ENCODE measurements at places on chromosomes 6 and 20. TPM values are rescaled to one million over a fixed set of nuclear protein-coding genes. Genes with fewer than 3 reads are reported as not detected.

Gene TSPO2
- not detected for total RNA-seq

Gene FAM217B
- 3.6 TPM for total RNA-seq

Gene CALHM6
- not detected for total RNA-seq

Gene GPR6
- not detected for total RNA-seq

Gene EPHA7
- total RNA-seq: 5.6 TPM

Gene DEFB132
- total RNA-seq: not detected

Gene IP6K3
- total RNA-seq: 0.06 TPM

DNA sequence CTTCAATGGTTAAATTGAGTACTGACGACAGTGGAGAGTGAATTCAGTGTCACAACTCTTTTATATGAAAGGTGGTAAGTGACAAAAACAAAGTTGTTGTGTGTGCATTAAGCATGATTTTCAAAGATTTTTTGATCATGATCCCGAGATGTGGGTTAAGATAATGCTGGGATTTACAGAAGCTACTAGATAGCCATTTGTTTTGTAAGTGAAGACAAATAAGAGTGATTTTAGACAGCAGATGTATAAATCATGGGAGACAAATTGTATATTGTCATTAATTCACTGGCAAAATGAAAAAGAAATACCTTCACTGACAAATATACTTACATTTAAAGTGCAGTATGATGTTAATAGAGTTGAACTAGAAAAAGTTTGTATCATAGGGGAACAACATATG is 6.1 kb downstream of the ADGRB3 start:
- DNase-seq: no peak

GRCh38 chr6:45430590-45431202 is 53.0 kb upstream of the SUPT3H start:
- DNase-seq: no peak

DNA sequence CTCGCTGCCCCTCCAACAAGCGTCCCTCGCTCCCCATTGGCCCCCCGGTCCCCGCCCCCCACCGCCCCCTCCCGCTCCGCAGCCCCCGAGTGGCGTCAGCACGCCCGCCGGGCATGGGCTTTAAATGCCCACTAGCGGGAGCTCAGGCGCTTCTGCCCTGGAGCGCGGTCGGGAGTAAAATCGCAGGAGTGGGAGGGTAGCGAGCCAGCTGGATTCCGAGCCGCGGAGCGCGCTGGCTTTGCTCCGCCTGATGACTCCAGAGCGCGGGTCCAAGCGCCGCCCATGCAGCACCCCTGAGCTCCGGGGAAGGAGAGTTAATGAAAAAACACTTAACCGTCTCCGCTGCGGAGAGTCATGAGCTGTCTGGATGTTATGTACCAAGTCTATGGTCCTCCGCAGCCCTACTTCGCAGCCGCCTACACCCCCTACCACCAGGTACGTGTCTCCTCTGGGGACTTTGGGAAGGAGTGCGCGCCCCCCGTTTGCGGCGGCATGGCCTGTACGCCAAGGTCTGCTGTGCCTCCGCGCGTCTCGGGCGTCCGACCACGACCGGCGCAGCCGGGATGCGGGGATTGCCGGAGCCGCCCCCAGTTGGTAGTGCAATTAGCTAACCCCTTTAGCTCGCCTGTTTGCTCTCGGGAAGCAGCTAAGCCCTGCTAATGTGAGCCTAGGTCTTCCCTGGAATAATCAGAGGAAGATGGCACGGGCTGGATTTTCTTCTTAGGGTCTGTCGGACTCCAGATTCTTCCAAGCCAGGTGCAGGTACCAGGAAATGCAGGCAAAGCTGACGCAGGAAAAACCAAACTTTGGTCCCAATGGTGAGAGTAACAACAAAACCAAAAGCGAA is at the start of gene VGLL2:
Gene VGLL2, plus strand, starts transcription at position 149 of the 847 bp plus-strand sequence. Its CDS starts 206 bp downstream, at position 355.
- peak; percentile 32 for DNase-seq

GRCh38 chr6:43870660-43871061 is 100.7 kb downstream of the VEGFA start:
- no peak for DNase-seq

DNA sequence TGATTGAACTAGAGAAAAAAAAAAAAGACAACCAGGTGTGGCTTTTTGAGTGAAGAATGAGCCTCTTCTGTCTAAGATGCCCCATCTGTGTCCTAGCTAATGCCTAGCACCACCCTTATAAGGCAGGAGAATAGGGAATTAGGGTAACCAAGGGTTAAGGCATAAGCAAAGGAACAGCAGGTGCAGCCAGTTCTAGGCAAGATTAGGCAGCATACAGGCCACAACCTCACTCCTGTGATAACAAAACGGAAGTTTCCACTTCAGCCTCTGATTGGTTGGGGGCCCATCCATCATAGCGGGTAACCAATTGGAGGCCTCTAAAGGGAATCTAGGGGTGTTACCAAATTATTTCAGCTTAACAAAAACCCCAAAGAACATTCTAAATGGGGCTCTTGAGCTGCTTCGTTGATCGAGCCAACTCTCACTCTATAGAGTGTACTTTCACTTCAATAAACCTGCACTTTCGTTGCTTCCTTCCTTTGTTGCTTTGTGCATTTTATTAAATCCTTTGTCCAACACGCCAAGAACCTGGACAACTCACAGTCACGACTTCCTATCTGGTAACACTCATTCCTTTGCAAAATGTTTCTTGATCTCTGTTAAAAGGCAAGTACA is 61.9 kb upstream of the TAGAP start:
- DNase-seq: no peak

- DNase-seq: peak; percentile 62
Measured at GRCh38 chr6:29967379-29968010, 25.2 kb downstream of the HLA-A start.

GRCh38 chr20:34110745-34111641 is 1.1 kb downstream of the EIF2S2 start:
- peak; percentile 25 for DNase-seq

GRCh38 chr6:29943053-29943966 is 978 bp downstream of the HLA-A start:
- no peak for DNase-seq

DNA sequence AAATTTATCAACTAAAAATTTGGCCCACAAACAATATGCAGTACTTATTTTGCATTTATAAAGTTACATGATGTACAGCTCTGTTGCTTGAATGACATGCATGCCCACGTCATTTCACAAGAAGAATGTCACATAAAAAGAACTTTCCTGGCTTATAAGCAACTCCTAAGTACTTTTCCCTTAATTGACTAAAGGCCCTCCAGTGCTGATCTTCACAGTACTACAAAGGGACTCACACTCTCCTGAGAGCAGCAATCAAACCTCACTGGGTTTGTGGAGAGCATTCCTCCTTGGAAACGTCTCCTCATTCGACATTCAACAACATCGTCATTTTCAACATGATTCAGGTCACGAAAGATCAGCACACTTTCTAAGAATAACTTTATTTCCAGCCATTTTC is 111.1 kb downstream of the IPCEF1 start:
- DNase-seq: no peak

- peak; percentile 14 for DNase-seq
Measured at GRCh38 chr6:100719883-100720682, 161.0 kb downstream of the ASCC3 start.

- peak; percentile 48 for DNase-seq
Measured at GRCh38 chr6:91569071-91569470, 982.2 kb upstream of the MAP3K7 start.

- no peak for DNase-seq
Measured at GRCh38 chr6:13286181-13286580, 42.2 kb downstream of the TBC1D7 start.

DNA sequence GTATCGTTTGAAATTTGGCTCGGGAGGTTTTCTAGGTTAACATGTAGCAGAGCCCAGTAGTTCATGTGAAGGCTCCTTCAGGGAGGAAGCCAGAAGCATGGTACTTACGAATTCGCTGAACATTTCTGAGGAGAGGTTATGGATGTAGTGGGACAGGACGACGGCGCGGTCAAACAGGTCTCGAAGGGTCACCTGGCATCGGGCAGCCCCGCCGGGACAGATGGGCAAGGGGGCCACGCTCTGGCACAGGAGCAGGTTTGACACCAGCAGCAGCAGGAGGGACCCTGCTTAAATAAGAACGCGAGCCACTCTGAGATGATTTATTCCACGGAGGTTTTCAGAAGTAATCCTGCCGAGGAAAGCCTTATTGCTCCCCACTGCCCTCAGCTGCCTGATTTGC is 2.5 kb downstream of the PRL start:
- DNase-seq: no peak

- DNase-seq: no peak
Measured at GRCh38 chr6:10431423-10432164, 16.7 kb upstream of the TFAP2A start.

DNA sequence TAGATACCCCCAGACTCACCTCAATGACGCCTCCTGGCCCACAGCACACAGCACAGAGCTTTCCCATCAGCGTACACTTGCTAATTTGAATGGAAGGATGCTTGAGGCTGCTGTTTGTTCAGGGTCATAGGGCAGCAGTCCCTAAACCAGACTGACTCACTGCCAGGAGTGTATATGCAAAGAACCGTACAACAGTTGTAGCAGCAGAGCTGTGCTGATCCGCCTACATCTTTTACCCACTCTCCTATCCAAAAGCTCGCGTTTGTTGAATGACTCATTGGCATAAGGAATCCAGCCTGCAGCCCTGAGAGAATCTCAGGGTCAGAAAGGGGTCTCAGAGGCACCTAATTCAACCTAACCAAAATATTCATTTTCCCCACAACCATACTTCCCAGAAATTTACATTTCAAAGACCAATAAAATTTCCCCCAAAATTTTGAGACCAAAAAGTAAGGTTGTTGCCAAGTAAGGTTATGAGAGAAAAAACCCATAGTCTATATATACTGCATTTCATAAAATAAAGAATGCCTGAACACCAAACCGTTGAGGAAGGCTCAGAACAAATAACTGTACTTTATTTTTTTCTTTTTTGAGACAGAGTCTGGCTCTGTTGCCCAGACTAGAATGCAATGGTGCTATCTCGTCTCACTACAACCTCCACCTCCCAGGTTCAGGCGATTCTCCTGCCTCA is 35.3 kb upstream of the CCND3 start:
- DNase-seq: no peak

DNA sequence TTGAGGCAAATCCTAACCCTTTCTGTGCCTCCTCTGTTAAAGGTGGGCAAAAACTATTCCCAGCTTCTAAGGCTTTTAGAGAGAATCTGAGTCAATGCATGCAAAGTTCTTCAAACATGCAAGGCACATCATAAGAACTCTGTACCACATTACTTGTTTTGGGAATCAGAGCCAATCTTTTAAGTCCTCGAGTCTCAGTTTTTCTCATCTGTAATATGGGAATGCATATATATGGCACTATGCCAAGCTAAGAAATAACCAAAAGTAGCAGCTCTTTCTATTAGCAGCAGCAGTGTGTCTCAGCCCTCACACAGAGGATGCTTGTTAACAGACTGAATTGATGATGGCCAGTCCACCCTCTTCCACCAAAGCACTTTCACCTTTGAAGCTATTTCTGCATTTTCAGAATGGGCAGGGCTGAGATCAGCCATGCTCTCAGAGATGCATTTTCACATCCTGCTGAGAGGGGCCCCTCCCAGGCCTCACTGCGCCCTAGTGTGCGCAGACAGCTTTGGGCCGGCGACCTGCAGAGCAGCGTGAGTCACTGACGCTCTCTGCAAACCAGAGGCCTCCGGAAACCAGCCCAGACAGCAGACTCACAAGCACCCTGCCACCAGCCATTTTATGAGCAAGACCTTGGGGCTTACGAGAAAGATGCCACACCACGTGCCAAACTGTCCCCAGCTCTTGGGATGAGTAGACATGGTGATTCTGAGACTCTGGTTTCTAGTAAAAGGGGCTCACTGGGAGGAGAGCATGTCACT is 138.0 kb downstream of the NFATC2 start:
- no peak for DNase-seq

DNA sequence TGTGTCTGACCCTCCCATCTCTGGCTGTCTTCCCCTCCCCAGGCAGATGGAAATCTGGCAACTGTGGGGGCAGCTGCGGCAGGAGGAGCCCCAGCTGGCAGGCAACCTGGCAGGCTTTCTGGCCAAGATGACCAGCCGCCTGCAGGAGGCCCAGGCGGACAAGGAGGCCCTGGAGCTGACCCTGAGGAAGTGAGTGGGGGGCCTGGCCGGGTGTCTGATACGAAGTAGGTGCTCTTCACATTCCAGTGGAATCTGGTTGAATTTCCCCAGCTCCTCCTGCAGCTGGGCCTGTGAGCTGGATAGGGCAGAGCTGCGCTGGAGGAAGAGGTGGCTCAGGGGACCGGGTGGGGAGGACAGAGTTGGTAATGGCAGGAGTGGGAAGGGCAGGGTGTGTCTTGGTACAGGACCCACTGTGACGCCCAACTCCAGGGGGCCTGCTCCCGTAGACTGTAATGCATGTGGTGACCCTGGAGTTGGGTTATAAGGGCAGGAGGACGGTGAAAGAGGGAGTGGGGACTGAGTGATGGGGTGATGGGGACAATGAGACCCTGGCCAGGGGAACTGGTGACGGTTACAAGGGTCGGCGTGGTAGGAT is 19.7 kb downstream of the RAB44 start:
- DNase-seq: no peak

DNA sequence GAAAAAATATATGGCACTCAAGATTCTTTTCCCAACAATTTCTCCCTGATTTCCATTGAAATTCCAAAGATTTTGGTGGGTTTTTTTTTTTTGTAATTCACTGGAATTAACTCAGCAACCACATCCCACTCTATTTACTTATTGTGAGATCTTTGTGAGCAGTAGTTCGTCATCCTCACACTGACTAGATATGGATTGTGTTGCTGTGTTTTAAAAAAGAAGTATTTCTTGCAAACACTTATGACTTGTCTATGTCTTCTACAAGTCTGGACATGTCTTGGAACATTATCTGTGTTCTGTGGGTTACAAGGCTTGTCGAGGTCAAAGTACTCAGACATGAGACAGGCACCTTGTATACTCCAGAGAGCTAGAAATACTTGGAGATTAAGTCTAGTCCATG is 7.3 kb upstream of the TENT5A start:
- no peak for DNase-seq

GRCh38 chr20:48606172-48606840 is 221.5 kb downstream of the PREX1 start:
- DNase-seq: no peak

- DNase-seq: no peak
Measured at GRCh38 chr6:142883011-142883410, 62.0 kb downstream of the HIVEP2 start.

DNA sequence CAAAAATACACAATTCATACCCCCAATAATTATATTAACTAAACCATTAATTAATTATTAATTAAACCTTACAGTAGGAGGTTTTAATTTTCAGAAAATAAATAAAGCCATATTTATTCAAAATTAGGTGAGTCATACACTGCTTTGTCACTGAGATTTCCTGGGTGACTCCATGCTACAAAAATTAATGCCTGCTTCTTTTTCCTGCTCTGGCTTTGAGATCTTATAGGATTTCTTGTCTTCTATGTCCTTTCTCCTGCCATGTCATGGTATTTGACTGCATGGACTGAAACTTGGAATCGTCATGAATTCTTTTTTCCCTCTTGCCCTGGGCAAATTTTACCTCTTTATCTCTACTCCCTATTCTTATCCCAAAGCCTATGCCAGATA is 133.2 kb downstream of the PHACTR1 start:
- DNase-seq: no peak

DNA sequence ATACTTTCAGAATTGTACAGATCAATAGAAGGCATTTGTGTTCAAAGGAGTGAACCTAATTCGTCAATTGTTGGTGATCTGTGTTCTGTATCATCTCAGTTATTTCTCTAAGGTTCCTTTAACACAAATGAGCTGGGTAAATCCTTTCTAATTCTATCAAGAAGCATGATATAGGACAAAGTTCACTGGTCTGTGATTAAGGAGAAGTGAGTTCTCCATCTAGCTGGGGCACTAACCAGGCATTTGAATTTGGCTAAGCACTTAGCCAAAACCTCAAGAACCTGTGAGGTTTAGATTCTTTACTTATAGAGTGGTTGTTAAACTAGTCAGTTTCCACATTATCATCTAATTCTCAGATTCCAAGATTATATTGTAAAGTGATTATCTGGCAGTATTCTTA is 50.3 kb downstream of the DOP1A start:
- no peak for DNase-seq
